ENCODE measurements at places on chromosomes 1 and 21.
A peak's percentile ranks its signal among the peaks of the same experiment; 100 is the strongest.

GRCh38 chr1:92992054-92992453 is 30.8 kb upstream of the DIPK1A start:
- no peak for DNase-seq

DNA sequence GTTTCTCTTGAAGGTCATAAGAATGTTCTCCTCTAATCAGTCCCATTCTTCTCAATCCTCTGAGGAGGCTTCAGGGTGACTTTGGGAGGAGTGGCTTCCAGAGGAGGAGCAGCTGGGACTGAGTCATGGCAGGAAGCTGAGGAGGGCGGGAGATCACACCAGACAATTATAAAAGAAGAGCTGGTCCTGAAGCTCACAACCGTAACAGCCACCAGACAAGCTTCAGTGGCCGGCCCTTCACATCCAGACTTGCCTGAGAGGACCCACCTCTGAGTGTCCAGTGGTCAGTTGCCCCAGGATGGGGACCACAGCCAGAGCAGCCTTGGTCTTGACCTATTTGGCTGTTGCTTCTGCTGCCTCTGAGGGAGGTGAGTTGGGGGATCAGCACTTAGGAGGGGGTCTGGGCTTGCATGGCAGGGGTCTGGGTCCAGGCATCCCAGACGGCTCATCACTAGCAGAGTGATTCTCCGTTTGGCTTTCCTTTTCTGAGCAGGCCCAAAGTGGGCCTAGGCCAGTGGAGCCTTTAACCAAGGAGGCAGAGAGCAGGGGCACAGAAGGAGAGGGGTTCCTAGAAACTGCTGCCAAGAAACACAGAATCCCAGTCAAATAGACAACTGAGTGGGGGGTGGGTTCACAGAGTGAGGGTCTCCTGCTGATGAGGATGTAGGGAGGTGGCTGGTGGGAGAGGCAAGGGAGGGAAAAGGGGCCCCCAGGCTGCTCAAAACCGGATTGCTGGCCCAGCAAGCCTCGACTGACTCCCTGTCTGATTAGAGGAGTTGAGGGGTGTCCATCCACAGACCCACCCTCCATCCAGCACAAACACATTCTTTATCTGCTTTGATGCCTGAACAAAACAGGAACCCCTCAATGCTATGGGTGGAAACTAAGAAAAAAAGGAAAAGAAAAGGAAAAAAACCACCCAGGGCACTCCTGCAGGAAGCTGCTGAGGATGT is at the start of gene ECM1:
Gene ECM1 (plus strand): TSS at position 198 of the 953 bp plus-strand sequence. CDS start 101 bp downstream, at position 299.
- peak; percentile 72 for DNase-seq

GRCh38 chr1:210978974-210979354 is 155.0 kb downstream of the KCNH1 start:
- no peak for DNase-seq

DNA sequence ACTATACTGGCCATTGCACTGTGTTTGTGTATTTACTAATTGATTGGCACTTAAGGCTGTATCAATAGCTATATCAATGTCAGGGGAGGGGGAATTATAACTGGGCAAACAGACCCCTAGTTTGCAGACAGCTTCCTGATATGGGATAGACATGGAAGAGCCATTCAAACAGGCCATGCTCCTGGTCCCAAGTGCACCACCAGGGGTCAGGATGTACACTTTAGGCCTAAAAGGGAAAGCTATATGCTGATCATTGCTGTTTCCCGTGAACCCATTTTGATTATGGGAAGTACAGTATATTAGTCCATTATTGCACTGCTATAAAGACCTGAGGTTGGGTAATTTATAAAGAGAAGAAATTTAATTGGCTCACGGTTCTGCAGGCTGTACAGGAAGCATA is 124.9 kb upstream of the BACE2 start:
- DNase-seq = no peak

GRCh38 chr1:119933397-119933796 is 37.1 kb upstream of the ADAM30 start:
- DNase-seq = no peak

DNA sequence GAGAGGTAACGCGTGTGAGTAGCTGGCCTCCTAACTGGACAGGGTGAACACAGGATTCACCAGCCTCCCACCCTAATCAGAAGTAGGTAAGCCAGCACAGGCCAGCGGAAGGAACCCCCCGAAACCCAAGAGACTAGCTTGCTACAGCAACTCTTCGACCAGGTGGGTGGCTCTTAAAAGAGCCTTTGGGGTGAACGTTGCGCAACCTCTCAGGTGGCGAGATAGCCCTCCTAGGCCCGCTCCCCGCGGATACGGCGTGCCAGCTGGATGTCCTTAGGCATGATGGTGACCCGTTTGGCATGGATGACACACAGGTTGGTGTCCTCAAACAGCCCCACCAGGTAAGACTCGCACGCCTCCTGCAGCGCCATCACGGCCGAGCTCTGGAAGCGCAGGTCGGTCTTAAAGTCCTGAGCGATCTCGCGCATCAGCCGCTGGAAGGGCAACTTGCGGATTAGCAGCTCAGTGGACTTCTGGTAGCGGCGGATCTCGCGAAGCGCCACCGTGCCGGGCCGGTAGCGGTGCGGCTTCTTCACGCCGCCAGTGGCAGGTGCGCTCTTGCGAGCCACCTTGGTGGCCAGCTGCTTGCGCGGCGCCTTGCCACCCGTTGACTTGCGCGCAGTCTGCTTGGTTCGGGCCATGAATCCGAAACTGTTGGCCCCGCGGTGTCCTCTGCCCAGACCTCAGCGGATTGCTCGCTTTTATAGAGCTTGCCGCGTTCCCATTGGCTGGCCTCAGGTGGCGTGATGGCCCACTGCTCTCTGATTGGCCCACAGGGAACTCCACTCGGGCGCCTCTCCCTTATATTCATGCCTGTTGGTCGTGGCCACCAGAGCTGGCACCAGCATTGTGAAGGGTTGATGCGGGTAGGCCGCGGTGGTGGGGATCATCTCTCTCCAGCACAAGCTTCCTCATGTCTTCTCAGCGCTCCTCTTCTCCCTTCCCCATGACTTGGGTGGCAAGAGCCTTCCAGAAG is 8.3 kb upstream of the TRIM17 start:
- no peak for DNase-seq

GRCh38 chr1:244665771-244666217 is 12.9 kb downstream of the DESI2 start:
- DNase-seq = no peak

DNA sequence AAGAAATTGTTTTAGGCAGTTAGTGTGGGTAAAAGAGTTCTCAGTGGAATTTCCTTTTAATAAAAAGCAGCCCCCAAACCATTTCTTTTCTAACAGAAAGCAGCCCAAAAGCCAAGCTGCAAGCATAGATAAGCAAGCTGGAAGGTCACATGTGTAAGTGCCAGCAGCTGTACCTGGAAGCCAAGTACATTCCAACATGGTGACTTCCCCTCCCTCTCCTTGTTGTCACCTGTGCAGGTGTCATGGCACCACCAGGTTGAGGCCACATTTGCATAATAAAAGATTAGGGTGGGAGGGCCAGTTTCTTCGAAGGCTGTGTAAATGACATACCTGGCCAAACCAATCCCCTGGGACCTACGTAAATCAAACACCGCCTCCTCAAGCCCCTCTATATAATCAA is 240.3 kb upstream of the RAB4A start:
- DNase-seq = no peak

- no peak for DNase-seq
These were observed 129.4 kb downstream of the PPIAL4G start for GRCh38 chr1:148353461-148354283.

DNA sequence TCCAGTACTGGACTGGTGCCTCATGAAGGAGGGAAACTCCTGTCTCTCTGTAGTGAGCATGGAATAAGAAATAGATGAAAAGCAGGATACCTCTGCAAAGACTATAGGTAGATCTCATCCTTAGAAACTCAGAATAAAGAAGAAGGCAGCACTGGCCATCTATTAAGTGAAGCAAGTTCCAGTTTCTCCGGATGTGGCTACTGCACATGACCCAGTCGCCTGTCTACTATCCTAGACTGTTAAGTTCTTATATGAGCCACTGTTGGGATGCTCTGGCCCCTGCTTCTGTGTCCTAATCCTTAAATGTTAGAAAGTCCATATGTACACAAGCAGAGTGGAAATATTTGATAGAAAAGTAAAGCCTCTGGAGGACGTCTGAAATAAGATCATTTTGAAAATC is 2.2 kb downstream of the FASLG start:
- DNase-seq = no peak

DNA sequence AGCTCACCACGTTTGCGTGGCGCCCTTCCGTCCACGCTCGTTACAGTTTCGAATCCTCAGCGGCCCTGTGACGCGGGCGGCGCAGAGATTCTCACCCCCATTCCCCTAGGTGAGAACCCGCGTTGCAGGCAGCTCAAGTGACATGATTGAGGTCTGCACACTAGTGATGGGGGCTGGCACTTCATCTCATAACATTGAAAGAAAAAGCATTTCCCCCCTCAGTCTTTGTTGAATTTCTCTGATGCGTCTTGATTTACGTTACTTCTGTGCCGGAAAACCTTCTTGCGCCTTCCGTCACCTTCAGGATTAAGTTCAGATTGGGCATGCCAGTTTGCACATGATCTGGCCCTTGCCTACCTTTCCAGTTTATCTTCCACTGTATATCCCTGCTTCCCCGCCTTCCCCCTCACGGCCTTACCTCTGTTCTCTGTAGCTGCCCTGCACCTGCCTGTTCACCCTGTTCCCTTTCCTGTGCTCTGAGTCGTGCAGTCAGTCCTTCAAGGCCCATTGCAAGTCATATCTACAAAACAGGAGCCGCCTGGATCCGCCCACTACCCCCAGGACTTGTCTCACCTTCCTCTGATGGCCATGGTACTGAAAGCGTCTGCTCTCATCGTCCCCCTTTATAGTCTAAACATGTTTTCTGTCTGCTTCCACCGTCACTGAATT is 1.1 kb downstream of the CTPS1 start:
- DNase-seq = peak; percentile 32

- DNase-seq = no peak
These were observed 1059.5 kb upstream of the ADGRL4 start for GRCh38 chr1:80066060-80066459.

- DNase-seq = no peak
These were observed 13.5 kb downstream of the SUSD4 start for GRCh38 chr1:223350361-223350908.

- no peak for DNase-seq
These were observed 7.6 kb upstream of the MX1 start for GRCh38 chr21:41418393-41418792.

GRCh38 chr1:17207046-17207445 is 2.1 kb downstream of the PADI1 start:
- peak; percentile 68 for DNase-seq

- peak; percentile 67 for DNase-seq
These were observed 36.6 kb downstream of the CAPZB start for GRCh38 chr1:19448491-19449439.

DNA sequence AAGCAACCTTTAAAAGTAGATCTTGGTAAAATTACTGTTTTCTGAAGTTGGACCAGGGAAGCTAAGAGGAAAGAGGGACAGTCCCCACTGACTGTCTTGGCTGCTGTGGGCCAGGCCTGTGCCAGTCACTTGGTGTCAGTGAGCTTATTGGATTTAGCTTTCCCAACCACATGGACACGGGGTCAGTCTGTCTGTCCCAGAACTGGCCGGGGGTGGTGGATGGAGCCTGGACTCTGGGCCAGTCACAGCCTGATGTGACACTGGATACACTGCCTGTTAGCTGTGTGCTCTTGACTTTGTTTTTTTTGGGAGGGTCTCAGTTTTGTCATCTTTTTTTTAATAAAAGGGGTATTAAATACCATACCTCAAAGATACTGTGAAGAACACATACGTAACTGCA is 96.7 kb downstream of the GALNT2 start:
- DNase-seq = no peak

DNA sequence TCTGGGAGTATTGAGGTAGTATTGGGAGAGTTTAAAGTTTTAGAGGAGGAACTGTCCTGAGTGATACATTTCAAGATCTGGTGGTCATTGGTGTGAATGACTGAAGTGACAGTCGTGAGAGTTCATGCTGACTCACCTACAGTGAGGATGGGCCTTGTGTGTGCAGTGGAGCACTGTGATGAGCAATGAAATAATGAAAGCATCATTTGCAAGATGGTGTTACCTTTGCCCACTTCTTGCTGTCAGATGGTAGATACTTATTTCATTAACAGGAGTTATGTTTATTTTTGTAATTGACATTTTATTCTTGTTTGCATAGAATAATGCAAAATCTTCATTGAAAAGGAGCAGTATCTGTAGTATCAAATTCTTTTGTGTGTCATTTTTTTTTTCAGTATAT is 29.0 kb downstream of the POU2F1 start:
- DNase-seq = no peak

GRCh38 chr1:7432102-7432899 is 338.8 kb upstream of the VAMP3 start:
- DNase-seq = no peak

- DNase-seq = peak; percentile 63
These were observed at the start of gene UBE2Q1 for GRCh38 chr1:154557939-154558719. TSS of gene UBE2Q1 (minus strand) at chr1:154558662. CDS start at chr1:154558553, 109 bp downstream.

DNA sequence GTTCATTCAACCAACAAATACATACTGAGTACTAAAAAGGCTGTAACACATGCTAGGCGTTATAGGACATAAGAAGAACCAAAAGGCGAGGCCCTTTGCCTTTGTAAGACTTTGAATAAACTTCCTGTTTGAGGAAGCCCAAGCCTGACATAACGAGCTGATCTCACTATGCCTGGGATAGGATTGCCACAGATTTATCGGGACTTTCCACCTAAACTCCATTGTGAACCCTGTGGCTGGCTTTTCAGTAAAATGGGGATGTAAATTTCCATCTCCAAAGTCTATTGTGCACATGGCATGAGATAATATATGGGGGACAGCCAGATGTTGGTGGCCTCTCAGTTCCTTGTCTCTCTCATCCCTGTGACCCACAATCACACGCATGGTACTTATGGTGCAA is 41.9 kb downstream of the LMO4 start:
- DNase-seq = no peak

- DNase-seq = no peak
These were observed 418.6 kb downstream of the MRPL39 start for GRCh38 chr21:25188677-25189079.

- DNase-seq = no peak
These were observed 118.5 kb downstream of the ITSN1 start for GRCh38 chr21:33760641-33761440.

DNA sequence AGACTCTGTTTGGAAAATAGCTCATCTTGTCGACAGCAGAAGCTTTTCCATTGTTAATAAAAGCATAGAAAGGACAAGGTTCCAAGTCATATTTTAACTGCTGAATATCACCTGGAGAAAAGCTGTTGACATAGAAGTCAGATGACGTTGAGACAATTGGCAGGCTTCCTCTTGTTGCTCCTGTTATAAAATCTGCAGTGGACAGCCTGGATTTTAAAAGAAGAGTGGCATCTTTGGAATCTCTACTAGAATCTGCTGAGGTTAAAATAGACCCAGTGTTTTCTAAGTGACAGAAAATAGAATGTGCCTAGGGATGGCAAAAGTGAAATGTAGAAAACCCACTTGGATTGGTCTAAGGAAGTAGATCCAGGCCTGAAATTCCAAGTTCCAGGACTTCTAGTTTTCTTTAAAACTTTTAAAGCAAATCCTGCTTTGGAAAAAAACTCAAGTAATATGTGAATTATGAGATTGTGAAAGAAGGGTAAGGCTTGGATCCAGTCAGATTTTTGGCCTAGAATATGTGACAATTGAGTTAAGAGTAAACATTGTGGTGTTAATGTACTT is 53.6 kb upstream of the NEXN start:
- no peak for DNase-seq

GRCh38 chr1:206828765-206829164 is 36.7 kb upstream of the IL20 start:
- no peak for DNase-seq
